ENCODE measurements at places on chromosomes 12 and 14.

DNA sequence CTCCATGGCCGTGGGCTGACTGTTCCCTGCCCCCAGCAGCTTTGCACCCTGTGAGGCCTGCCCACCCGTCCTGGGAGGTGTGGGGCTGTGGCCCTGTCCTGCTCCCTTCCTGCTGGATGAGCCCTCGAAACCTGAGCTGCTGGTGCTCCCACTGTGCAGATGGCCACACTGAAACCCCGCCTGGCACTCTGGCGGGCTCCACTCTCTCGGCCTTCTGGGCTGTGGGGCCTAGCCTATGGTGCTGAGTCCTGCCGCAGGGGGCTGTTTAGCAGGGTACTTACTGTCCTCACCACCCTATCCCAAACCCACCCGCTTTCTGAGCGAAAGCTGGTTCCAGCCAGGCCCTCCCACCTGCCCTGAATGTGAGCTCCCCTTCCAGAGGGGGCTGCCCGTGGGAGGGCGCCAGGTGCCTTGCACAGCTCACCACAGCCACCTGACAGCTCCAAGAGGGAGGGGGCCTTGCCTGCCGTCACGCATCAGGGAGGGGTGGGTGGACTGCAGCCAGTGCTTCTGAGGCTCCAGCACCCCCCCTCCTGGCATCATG is 7.3 kb downstream of the SLC25A47 start:
- DNase-seq: no peak

DNA sequence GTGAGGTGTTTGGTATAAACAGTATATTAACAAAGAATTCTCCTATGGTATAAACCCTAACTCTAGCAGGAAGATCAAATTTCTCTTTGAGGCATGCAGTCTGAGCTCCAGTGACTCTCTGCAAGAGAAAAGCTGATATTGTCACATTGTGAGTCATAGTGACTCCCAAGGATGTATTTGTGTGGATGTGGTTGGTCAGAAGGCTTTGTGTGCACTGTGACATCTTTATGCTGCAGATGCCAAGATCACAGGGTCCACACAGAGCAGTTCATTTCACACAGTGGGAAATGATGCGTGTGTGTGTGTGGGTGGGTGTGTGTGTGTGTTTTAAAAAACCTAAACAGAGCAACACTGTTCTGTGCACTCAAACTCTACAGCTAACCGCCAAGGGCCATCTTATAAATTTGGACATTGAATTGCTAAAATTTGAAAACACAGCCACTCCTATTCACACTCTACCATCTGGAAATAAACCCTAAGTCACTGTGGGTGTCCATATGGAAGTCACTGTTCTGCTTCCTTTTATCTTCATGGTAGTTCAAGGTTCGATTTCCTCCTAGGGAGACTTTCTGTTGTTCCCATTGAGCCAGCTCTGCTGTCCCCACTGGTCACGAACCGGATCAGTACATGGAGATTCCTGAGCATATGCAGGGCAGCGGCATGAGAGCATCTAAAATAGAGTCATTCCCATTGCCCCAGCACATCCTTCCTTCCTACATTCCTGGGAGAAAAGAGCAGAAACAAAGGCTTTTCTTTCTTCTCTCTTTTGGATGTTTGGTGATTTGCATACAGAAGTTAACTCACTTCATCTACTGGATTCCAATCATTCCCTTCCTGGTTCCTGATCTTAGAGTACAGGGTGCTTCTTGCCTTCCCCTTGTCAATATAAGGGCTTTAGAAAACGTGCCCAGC is 727.6 kb downstream of the DIO2 start:
- DNase-seq: peak; percentile 59

GRCh38 chr12:48678551-48679185 is 3.4 kb downstream of the KANSL2 start:
- DNase-seq: no peak

DNA sequence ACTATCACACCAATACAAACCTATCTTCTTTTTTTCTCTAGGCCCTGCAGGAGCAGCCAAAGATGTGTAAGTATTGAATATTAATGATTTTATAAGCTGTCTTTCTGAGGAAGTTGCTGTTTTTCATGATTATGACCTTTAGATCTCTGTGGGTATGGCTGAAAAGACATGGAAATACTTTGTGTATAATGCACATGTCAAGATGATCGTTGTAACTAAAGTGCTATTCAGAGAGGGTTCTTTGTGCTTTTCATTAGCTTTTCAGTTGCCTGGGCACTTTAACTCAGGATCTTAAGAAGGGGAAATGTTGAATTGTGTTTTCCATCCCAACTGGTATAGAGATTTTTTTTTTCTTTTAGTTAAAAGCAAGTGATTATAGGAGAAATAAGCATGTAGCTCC is 18.1 kb downstream of the C12orf75 start:
- DNase-seq: no peak

GRCh38 chr14:97723819-97724218 is 926.6 kb downstream of the VRK1 start:
- DNase-seq: no peak

- DNase-seq: no peak
These were observed 11.2 kb downstream of the RHOF start for GRCh38 chr12:121781998-121782979.

GRCh38 chr12:6752167-6752920 is 597 bp downstream of the MLF2 start:
- peak; percentile 66 for DNase-seq

GRCh38 chr14:94050231-94050880 is 24.2 kb downstream of the OTUB2 start:
- no peak for DNase-seq

DNA sequence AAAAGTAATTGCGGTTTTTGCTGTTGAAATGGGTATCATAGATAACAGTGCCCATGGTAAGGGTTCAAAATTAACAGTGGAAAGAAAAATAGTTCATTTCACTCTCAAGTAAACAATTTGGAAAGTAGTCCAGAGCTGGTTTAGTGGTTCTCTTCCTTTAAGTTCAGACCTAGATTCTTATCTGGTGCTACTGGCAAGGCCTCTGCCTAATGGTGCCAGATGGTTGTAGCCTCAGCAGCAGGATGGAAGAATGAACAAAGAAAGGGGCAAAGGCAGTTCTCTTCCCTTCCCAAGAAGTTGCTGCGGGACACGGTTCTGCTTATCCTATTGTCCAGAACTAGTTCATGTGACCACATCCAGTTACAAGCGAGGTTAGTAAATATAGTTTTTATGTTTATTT is 10.5 kb downstream of the ARG2 start:
- no peak for DNase-seq

GRCh38 chr12:104507672-104508071 is 50.9 kb downstream of the CHST11 start:
- no peak for DNase-seq

DNA sequence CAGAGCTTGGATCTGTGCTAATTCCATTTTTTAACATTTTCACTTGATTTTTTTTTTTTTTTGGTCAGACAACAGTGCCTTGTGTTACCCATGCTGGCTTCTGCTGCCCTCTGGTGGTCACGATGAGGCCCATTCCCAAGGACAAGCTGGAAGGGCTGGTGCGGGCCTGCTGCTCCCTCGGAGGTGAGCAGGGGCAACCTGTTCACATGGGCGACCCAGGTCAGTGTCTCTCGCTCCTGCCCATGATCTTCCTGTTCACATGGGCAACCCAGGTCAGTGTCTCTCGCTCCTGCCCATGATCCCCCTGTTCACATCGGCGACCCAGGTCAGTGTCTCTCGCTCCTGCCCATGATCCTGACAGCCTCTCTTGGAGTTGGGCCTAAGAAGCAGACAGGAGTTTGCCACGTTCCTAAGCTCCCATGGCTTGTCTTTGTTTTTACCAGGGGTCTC is 59.4 kb downstream of the DGLUCY start:
- peak; percentile 71 for DNase-seq

DNA sequence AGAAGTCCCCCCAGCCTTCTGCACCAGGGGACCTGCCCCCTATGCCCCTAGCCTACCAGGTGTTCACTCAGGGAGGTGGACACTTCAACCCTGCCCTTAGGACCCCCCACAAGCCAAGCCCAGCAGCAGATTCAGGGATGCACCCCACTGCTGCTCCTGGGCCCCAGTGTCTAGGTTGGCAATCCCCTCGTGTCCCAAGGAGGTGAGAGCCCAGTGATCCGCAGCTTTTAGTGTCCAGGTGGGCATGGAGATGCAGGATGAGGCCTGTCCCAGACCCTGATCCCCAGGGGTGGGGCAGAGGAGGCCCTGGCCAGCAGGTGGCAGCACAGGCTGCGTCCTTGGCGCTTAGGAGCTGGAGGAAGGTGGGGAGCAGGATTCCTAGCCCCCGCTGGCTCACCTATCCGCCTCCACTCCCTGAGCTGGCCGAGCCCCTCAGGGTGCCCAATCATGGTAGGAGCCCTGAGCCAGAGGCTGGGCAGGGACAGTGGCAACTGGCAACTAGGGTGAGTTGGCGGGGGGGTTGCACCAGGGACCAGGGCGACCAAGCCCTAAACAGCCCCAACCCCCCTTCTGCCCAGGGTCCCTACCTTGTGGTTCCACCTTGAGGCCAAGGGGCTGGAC is 4.1 kb downstream of the CKB start:
- peak; percentile 46 for DNase-seq

GRCh38 chr14:104115131-104115600 is 23.2 kb upstream of the KIF26A start:
- DNase-seq: no peak

DNA sequence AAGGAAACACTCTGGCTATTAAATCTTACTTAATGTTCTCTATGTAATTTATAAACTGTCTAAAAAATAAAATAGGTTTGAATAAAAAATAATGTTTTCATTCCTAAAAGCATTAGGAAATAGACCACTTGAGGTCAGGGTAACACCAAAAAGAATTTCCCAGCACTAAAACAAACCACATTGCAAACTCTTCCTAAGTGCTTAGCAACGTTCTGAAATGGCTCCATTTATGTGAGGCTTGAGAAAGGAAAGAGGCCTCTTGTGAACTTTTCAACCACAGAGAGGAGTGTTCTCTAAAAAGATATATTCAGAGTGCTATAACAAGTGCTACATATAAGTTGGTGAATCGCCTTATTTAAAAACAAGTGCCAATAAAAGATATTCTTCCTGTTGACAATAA is 42.7 kb downstream of the ALX1 start:
- no peak for DNase-seq

- DNase-seq: no peak
These were observed 427.1 kb downstream of the RPS29 start for GRCh38 chr14:49159081-49159480.

Data from RKO (cell line).